ENCODE measurements at places on chromosomes 1 and 21.

DNA sequence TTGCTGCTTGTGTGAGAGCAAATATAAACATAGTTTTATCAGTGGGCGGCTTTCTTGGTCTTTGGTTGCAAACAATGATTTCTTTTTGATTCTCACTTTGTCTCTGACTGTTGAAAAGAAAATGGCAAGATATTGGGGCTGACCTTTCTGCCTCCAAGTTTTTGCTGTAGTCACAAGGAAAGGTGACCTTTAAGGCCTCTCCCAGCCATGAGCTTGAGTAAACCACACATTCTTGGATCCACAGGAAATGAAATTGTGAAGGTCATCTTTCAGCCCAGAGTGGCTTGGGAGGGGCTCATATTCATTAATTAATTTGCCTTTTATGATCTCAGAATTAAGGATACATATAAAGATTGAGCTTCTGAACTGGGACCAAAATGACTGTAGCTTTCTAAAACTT is 241.6 kb downstream of the BACH1 start:
- DNase-seq, result no peak

DNA sequence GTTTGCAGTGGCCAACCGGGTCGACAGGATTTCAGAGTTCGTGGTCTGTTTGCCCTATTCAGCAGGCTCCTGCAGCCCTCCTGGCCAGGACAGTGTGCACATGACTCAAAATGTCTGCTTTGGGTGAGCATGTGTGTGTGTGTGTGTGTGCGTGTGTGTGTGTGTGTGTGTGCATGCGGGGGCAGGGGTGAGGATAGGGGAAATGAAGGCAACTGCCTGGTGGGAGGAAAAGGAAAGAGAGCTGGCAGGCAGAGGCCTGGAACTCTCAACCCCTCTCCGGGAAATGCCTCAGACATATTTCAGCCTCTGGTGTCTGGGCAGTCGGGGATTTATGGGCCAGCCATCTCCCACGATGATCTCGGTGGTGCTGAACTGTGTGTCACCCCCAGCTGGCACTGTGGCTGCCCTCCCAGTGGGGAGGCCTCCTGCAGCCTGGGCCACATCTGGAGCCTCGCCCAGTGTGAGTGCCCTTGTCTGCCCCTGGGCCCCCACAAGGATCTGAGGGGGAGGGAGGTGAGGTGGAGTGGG is 15.2 kb downstream of the CDCP2 start:
- DNase-seq, result no peak

DNA sequence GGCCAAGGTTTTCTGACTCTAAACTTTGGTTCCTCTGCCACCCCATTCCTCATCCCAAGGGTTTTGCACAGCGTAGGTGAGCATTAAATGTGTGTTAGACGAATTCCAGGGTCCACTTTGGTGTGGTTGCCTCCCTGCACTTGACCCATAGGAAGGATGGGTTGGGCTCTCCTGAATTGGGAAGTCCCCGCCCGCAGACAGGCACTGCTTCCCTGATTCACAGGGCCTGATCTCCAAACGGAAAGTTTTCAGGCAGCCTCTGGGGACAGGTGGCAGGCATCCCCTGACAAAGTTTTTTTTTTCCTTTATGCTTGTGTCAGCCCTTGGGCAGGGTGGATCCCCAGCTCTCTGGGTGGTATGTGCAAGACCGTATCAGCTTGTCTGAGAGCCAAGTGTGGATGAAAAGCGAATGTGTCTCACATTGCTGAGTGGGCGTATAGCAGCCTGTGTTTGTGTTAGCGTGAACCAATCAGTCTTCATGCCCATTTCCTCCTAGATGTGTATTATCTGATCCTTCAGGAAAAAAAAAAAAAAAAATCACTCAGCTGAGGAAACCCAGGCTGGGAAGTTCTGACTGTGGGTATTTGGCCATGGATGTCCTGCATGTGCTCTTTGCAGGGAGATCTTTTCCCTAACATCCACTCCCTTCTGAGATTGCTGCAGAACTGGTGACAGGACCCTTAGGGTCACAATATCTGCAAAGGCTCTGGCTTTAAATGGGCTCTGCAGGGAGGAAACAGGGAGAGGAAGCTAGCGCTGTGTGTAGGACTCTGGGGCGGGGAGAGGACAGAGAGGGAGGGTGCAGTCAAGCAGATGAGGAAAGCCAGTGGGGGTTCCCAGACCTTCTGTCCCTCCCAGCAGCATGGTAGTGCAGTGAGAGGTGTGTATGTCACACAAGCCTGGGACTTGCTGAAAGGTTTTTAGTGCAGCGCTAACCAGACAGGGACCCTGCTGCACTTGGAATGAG is 42.2 kb upstream of the TRABD2B start:
- DNase-seq, result no peak

DNA sequence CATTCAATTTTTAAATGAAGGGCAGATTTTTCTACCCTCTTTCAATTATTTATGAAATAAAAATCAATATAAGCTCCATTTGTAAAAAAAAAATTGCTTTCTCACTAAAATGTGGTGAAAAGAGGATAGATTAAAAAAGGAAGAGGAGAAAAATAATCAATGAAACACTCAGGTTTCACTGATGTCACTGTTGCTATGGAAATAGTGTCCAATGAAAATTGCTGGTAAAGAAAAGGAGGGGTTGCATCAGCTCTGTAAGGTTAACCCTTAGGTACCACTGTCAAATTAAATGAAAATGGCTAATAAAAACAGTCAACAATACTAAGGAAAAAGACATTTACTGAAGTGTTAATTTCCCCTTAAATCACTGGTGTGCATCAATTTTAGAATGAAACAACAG is 91.6 kb upstream of the TTC39A start:
- DNase-seq, result no peak

- DNase-seq, result no peak
These were observed 254.4 kb upstream of the GJB5 start for GRCh38 chr1:34500451-34500850.

All from GM12892 (cell line).